ENCODE measurements at places on chromosomes 2 and 18.

- DNase-seq, result no peak
These were observed 29.4 kb upstream of the FN1 start for GRCh38 chr2:215465256-215465655.

GRCh38 chr18:11518788-11519685 lies 90.4 kb upstream of the SLC35G4 start:
- DNase-seq, result peak; percentile 64

DNA sequence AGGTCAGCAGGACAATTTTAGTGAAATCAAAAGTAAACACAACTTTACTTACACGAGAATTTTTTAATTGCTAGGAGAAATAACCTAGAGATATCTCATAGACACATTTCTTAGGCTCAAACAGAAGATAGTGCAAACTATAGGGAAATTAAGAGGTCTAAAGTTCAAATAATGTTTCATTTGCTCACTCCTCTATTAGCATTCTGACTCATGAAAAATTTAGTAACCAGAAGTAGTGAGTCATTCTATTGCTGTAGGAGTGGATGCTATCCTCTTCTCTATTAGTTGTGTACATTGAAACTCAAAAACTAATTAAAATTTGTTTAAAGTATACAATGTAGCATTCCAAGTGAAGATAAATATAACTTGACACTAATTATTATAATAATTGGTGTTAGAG lies 908.3 kb upstream of the TMEFF2 start:
- no peak for DNase-seq

DNA sequence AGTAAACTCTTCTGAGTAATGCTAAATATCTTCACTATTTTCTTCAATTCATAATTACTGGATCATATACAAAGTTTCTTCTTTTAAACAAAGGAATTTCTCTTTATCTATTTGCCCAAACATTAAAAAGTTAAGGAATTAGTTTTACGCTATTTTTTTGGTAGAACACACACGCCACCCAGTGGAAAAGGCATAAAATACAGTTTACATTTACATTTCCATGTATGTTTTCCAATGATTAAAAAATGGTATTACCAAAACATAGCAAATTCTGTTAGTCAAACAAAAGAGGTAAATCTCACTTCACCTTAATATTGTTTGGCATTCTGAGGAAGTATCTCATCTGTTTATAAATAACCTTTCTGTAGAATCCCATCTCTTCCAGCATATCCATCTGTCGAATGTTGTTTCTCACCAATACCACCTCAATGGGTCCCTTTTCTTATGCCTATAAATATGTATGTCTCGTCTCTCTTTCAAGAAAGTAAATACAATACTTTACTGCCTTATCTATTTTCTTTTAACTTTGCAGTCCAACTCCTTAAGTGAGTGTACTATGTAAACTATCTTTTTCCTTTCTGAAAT lies 7.2 kb downstream of the BOLL start:
- peak; percentile 13 for DNase-seq

- no peak for DNase-seq
These were observed 27.5 kb downstream of the MOCOS start for GRCh38 chr18:36214811-36215210.

DNA sequence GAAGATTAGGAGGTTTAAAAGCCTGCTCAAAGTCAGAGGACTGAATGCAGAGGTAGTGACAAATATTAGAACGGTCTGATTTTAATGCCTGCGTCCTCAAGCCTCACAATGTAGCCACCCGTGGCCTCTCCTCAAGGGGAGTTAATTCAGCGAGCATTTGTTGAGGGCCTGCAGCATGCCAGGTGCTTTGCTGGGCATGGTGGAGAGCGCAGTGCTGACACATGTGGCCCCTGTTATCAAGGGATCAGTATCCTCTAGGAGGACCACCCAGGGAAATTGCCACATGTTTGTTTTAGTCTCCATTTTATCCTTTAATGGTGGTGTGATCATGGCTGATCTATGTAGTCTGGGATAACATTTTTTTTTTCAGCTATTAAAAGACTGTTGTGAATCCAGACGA lies 19.2 kb downstream of the PMAIP1 start:
- DNase-seq, result no peak

DNA sequence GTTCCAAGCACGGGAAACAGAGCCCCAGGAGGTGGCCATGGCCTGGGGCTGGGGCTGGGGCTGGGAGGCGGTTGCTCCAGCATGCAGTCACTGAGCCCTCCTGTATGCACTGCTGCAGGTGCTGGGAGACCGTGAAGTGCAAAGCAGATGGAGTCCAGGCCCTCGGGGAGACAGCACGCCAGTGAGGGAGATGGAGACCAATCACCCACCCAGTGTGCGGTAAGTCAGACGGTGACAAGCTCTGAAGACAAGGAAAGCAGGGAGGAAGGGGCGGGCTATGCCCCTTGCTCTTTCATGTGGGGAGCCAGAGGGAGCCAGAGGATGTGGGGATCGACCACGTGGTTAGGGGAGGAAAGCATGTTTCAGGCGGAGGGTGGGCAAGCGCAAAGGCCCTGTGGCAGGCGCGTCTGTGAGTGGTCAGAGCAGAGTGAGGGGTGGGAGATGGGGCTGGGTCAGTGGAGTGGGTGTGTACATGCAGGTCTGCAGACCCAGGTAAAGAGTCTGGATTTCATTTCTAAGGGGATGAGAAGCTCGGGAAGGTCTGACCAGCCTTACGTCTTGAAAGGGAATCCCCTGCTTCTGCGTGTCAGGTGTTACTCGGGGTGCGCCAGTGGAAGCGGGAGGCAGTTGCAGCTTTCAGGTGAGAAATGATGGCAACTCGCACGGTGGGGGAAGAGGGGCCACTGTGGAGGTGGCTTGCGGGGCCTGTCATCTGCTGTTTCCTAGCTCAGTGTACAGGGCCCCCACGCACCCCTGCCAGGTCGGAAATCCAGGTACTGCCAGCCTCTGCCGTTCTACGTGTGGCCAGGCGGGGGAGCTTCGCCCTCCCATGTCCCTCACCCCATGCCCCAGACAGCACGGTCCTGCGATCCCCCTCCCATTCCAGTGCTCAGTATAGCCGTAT lies 19.4 kb downstream of the RRM2 start:
- DNase-seq, result peak; percentile 56

DNA sequence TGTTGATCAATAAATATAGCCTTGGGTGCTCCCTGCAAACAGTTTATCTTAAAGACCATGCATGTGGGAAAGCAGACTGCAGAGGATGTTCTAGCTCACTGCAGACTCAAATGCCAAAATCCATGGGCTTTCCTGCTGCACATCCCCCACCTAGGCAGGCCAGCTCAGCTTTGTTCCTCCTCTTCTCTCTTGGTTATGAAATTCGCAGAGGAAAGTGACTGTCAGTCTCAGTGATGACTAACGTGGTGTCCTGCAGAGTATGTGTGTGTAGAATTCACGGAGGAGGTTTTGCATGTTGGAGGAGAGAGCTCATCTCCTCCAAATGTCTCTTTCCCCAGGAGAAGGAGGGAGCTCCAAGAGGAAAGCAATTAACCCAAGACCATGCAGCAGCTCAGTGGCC lies 21.4 kb upstream of the KCNS3 start:
- no peak for DNase-seq

DNA sequence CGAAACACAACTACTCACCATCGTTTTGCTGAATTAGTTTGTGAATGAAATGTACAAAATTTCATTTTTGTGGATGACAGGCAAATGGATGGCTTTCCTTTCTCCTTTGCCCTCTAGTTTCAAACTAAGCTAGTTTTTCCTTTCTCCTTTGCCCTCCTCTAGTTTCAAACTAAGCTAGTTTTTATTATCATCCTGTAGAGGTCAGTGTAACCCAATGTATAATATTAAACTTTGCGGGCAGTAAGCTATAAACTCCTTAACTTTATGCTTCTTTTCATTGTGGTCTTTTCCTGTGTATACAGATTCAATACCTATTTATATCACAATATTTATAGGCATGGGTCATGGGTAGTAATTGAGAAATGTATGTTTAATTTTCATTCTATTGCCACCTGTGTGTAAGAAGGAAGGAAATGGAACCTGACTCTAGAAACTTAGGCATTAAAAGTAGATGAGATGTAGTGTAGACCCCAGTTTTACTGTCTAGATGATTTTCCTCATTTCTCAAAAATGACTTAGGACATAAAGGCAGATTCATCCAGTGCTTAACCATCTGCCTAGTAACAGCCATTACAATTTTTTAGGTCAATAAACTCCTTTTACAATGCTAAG lies 58.1 kb downstream of the MAP3K19 start:
- DNase-seq, result no peak

DNA sequence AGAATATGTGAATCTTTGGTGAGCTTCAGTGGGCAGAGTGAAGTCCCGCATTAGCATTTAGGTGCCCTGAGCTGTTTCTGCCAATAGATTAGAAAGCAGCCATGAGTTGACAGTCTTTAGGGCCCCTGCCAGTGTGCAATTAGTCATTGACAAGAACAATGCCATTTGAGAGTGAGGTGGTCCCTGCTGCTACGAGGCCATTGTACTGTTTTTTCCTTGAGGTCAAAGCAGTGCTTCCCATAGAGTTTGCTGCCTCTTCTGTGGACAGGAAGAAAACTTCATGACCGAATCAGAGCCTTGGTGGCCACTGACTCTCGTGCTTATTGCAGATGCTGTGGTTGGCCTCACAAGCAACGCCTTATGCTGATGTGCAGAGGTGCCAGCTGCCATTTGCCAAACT lies 102.7 kb downstream of the SH3BP4 start:
- no peak for DNase-seq

- no peak for DNase-seq
These were observed 52.2 kb upstream of the BCL2L11 start for GRCh38 chr2:111068435-111069058.

DNA sequence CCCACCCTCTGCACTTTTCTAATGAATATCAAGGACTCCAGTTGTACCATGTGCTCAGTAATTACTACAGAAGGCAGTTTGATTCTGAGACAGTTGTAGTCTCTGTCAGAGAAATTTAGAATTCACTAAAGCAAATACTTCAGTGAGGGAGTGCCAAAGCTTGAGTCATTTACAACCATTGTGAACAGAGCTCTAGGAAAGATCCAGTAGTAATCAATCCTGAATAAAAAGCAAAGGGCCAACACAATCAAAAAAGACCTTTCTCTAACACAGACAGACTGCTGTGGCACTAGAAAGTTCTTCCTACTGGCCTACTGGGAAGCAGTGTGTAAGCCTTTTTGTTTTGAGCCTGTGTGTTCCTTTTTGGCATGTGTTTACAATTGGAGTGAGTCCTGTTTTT lies 135.6 kb upstream of the UNC80 start:
- DNase-seq, result no peak

DNA sequence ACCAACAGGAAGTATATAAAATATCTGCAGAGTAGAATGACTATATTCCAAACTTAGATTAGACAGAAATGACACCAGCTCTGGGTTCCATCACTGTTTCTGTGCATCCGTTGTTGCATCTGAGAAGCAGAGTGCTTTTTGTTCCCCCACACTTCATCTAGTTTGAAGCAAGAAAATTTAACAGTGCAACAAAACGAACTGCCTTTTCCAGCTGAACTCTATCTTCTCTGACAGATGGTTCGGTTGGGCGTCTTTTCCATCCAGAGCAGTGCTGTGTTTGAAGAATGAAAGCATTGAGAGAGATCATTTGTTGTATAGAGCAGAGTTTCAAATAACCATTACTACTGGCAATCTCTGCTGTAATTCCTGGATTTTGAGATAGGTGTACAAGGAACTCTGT lies 757.5 kb downstream of the DPP10 start:
- no peak for DNase-seq

DNA sequence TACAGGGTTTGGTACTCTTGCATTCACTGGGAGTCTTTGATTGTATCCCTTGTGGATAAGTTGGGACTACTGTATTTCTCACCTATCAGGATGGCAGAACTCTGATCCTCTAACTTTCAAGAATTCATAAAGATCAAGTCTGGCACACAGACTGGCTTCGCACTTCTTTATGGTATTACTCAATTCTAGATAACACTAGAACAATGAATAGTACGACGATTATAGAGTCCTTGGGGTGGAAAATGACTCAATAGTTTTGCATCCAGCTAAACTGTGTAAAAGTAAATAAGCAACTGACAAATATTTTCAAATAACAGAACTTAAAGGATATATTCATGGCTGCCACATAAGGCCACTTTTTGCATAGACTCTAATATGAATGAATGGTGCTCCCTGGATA lies 103.4 kb upstream of the MEX3C start:
- no peak for DNase-seq

- no peak for DNase-seq
These were observed 285.1 kb downstream of the SLC4A3 start for GRCh38 chr2:219912491-219912921.

DNA sequence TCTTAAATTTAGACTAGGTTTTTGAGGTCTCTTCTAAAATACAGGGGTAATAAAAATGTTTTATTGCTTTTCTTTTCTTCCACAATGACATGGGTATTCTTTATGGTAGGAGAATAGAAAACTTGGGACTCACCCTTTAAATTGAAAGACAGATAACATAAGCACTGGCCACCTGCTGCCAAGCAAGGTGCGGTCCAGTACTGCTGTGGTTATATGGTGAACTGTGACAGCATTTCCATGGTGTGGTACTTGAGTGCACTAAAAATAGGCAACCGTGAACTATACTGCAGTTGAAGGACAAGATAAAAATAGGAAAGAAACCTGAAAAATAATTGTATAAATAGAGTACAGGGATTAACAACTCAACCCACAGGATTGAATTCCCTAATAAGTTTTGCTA lies 54.4 kb upstream of the GRB14 start:
- no peak for DNase-seq

- no peak for DNase-seq
These were observed 3.2 kb upstream of the MGAT4A start for GRCh38 chr2:98734162-98734561.

GRCh38 chr18:79405019-79405780 lies 9.5 kb downstream of the NFATC1 start:
- no peak for DNase-seq

GRCh38 chr2:115908731-115909130 lies 1466.3 kb downstream of the DPP10 start:
- DNase-seq, result no peak

GRCh38 chr2:10329880-10330699 lies 27.4 kb downstream of the HPCAL1 start:
- no peak for DNase-seq

GRCh38 chr2:103396152-103396551 lies 634.3 kb downstream of the TMEM182 start:
- DNase-seq, result no peak

DNA sequence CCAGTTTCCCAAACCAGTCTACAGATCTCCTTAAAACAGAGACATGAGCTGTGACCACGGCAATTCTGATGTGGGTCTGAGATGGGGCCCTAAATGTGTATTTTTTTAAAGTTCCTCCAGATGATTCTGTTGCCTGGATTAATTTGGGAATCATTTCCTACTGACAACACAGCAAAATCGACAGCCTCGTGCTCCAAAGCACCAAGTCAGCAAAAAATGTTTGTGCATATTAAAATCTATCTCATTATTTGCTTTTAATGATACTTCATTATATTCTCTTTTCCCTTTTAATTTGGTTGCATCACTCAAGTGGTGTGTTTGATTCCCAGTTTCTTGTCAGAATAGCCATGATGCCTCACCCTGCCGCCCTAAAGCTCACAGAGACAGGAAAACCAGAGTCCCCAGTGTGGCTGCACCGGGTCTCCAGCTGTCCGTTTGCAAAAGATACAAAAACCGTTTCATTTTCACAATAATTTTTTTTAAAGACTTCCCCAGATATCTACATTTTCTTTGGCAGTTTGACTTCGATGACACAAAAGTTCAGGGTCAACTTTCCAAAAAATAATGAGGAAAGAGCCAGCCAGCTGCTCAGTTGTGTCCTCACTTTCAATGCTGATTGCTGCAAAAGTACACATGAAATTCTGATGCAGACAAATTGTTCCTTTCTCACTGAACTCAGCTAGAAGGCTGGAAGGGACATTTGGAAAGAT lies 443.2 kb upstream of the ID2 start:
- DNase-seq, result no peak

GRCh38 chr2:241950413-241951315 lies 81.1 kb downstream of the RTP5 start:
- DNase-seq, result peak; percentile 88
